ENCODE measurements at places on chromosomes 2 and 18.

DNA sequence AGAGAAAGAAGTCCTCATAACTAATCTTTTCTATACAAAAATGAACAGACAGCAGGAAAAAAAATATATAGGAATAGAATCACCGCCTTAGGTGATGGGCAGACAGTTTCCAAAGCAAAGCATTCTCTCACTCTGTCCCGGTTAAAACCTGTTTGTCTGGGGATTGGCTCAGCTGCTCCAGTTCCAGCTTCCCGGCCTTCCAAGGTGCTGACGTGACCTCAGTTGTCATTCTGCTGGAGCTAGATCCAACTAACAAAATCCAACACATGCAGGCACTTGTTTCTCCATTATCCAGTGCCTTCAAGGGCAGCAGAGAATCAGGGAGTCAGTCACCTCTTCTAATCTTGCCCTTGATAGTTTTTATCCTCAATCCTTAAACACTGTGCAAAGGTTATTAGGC lies 52.8 kb downstream of the IKZF2 start:
- DNase-seq: no peak

DNA sequence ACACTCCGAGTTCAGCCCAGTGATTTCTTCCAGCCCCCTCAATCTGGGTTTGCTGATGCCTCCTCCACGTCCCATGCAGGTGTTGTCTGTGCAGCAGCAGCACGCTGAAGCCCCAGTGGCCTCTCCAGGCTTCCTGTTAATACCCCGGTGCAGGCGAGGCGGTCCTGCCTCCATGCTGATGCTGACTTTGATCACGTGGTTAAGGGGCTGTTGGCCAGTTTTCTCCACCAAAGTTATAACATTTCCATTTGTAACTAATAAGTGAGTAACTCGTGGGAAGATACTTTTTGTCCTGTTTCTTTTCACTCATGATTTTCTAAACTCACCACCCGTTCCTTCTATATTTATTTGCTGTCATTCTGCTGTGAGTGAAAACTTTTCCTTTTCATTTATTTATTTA lies 42.5 kb upstream of the TMEM18 start:
- no peak for DNase-seq

DNA sequence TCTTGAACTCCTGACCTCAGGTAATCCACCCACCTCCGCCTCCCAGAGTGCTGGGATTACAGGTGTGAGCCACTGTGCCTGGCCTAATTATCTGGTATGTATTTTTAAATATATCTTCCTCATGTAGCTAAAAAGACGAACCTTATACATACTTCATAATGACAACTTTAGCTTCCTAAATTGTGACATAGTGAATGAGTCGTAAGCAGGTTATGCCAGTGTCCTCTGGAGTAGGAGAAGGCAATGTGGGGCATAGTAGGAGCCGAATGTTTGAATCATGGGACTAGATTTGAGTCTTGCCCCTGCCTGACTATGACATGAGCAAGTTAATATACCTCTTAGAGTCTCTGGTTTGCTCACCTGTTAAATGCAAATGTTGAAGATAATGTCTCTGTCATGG lies 95.8 kb upstream of the FOSL2 start:
- DNase-seq: no peak

- DNase-seq: no peak
Measured at GRCh38 chr2:118832071-118832790, 15.2 kb downstream of the EN1 start.

DNA sequence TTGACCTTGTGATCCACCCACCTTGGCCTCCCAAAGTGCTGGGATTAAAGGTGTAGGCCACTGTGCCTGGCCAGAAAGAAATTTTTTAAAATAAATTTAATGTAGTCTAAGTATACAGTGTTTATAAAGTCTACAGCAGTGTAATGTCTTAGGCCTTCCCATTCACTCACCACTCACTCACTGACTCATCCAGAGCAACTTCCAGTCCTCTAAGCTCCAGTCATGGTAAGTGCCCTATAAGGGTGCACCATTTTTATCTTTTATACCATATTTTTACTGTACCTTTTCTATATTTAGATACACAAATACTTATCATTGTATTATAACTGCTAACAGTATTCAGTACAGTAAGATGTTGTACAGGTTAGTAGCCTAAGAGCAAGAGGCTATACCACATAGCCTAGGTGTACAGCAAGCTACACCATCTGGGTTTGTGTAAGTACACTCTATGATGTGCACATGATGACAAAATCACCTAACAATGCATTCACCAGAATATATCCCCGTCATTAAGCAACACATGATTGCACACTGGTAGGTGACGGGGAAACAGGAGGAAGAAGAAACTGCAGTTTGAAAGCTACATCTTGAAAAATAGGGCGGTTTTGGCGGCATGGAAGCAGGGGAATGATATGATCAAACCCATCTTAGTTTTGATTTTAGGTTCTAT lies 105.1 kb upstream of the ITGB6 start:
- DNase-seq: no peak

DNA sequence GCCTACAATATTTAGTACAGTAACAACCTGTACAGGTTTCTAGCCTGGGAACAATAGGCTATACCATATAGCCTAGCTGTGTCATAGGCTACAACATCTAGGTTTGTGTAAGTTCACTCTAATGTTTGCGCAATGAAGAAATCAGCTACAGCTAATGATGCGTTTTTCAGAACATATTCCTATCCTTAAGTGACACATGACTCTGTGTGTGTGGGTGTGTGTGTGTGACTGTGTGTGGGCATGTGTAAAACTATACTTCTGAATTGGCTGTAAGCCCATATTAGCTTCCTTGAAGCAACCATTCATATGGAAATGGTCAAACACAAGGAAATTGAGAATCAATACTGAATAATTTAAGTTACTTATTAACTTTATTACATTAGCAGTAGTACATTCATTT lies 120.8 kb upstream of the SULT1C3 start:
- no peak for DNase-seq

DNA sequence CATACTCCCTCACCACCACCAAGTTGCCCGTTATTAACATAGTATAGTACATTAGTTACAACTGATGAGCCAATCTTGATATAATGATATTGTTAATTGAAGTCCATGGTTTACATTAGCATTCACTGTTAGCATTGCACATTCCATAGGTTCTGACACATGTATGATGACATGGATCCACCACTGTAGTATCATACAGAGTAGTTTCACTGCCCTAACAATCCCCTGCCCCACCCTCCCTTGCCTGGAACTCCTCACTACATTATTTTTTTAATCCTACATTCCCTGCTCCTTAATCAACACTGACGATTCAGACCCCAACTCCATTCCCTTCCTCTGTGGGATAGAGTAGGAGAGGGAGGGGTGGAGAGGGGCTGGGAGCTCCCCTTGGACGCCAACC lies 20.2 kb upstream of the ST3GAL5 start:
- DNase-seq: no peak

- no peak for DNase-seq
Measured at GRCh38 chr2:165911231-165911630, 42.3 kb downstream of the TTC21B start.

DNA sequence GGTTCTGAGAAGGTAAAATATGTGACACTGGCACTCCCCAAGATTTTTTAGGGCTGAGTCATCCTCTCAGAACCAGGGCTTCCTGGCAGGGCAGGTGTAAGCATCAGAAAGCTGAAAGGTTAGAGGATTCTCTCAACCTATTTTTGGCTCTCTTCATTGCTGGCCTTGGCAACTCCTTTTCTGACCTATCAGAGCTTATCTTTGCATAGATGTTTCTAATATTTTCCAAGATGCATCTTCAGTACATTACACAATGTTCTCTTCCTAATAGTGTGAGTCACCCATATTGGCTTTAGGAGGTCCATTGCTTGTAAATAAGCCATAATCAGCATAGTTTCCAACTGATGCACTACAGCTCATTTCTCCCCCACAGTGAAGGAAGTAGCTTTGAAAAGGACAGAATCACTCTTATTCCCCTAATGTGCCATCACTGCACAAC lies 2008.4 kb upstream of the PIK3C3 start:
- DNase-seq: no peak

DNA sequence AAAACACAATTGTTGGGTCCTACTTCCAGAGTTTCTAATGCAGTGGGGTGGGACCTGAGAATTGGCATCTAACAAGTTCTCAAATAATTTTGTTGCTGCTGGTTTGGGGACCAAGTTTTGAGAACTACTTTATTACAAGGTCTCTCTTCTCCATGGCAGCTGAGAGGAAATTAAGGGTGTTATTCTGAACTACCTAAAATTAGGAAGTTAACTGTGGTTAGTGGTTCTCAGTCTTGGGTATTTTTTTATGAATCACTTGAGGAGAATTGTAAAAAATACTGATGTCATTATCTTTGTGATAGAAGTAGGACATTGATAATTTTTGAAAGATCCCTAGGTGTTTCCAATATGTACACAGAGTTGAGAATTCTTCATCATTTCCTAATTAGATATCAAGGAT lies 210.2 kb downstream of the MC4R start:
- DNase-seq: no peak

- DNase-seq: no peak
Measured at GRCh38 chr2:65992198-65992554, 442.7 kb upstream of the MEIS1 start.

GRCh38 chr18:46772357-46772756 lies 15.5 kb upstream of the ST8SIA5 start:
- DNase-seq: no peak

DNA sequence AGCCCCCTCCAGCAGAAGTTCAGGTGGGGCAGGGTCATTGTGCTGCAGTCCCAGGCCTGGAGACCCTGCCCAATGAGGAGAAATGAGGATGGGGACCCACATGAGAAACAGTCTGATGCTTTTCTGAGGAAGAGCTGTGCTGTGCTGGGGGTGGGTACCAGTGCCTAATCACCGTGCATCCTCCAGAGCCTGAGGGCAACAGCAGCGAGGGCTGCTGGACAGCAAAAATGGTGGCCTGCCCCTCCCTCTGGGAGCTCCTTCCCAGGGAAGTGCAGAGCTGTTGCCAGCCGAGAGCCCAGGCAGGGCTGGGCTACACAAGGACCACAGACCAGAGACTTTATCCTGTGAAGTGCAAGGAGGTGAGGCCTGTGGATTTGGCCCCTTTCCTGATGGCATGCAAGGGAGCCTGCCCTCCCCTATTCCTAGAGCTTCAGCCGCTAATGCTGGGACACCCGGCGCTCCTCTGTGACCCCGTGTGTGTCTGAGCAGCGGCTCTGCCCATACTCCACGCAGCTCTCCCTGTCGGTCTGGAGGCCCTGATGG lies 134.8 kb downstream of the DSEL start:
- no peak for DNase-seq

DNA sequence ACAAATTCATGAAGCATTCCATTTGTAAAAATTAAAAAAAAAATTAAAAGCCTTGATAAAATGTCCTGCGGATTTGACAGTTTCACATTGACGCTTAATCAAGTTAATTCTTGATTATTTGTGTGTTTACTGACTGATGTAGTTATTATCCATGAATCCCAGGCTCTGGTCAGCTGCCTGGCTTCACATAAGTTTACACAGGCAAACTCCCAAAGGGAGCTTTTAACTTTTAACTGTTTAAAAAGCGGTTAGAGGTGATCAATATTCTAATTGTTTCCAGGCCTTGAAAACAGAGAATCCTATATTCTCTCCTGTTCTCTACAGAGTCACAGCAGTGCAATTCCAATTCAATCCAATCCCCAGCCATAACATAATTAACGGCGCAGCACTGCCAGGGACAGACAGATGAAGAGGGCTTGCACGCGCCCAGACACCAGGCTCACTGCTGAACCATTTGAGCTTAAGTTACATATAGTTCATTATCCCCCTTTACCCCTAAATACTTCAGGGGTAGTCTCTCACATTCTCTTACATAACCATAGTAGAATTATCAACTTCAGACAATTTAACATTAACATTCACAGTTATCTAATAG lies 47.5 kb downstream of the ATP8B1 start:
- DNase-seq: no peak

GRCh38 chr2:101330253-101330933 lies 21.9 kb upstream of the RNF149 start:
- no peak for DNase-seq

DNA sequence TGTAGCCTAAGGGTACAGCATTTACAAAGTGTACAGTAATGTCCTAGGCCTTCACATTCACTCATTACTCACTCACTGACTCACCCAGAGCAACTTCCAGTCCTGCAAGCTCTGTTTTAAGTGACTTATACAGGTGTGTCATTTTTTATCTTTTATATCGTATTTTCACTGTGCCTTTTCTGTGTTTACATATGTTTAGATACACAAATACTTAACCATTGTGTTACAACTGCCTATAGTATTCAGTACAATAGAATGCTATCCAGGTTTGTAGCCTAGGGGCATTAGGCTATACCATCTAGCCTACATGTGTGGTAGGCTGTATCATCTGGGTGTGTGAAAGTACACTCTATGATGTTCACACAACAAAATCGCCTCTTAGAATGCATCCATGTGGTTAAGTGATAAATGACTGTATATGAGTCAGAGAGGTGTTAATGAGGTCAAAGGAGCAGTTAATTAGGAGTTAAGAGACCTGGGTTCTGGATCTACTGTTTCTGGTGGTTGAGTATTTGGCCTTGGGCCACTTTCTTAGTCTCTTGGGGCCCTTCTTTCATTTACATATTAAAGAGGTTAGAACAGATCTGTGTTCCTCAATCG lies 149.1 kb downstream of the GREB1L start:
- DNase-seq: no peak

GRCh38 chr2:1742681-1743395 lies 1.5 kb downstream of the PXDN start:
- DNase-seq: no peak

DNA sequence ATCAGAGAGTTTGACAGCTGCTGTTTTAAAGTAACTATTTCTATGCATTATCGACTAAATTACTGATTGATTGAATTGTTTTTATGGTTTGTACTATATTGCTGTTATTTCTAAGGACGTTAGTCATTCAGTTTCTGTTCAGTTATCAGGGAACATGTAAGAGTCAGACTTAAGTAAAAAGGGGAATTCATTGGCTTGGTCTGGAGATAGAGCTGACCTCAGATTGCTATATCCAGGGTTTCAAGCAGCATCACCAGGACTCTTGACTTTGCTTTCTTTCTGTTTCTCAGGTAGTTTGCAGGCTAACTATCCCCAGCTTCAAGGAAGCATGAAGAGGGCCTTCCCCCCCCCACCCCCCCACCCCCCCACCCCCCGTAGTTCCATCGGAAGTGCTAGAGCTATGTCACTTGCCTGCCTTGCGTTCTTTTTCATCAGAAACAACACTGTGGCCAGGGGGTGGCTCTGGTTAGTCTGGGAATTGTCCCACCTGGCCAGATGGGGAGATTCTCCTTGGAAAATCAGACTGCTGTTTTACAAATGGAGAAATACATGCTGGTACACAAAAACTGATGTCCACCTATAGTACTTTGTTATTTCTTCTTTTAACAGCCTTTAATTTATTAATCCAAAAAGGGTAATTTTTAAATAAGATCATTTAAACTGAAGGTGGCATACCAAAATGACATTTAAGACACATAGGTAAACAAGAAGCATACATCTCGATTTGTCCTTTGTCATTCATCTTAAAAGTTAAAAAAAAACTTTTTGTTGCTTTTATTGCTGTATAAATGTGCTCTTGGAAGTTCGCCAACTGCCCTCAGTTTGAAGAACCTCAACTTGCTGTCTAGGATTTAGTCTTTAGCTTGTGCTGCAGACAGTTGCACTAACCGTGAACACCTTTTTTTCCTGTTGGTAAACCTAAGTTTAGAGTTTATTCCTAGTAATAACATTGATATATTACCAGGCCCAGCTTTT lies 9.4 kb downstream of the SMAD4 start:
- DNase-seq: no peak

All from urinary bladder (tissue), 4 donors.